ENCODE measurements at places on chromosomes 5 and 9.

DNA sequence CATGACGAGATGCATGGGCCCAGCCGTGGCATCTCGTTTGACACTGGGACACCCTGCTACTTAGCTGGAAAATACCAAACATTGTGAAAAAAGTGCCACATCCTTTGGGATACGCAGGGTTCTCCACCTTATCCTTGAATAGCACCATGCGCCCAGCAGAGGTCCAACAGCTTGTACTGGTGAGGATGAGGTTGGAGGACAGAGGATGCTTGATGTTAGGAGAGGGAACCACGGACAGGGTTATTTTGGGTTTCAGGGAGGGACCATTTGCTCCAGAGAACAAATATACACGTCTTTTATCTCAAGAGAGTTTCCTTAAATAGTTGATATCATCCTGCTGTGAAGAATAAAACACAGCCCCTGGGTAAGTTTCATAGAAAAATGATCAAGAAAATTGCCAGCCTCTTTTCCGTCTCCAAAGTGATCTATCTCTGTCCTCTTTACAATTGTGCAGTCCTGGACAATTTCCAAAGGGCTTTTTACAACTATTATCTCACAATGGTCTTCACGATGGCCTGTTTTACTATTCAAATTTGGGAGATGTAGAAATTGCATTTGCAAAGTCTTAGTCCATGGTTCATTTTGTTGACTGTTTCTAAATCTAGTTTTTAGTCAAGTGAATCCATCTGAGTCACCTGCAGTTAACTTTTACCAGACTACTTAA, 19.9 kb upstream of the FRRS1L start:
- DNase-seq: no peak

- no peak for DNase-seq
Observed at GRCh38 chr9:123761905-123762605, 167.9 kb downstream of the DENND1A start.

DNA sequence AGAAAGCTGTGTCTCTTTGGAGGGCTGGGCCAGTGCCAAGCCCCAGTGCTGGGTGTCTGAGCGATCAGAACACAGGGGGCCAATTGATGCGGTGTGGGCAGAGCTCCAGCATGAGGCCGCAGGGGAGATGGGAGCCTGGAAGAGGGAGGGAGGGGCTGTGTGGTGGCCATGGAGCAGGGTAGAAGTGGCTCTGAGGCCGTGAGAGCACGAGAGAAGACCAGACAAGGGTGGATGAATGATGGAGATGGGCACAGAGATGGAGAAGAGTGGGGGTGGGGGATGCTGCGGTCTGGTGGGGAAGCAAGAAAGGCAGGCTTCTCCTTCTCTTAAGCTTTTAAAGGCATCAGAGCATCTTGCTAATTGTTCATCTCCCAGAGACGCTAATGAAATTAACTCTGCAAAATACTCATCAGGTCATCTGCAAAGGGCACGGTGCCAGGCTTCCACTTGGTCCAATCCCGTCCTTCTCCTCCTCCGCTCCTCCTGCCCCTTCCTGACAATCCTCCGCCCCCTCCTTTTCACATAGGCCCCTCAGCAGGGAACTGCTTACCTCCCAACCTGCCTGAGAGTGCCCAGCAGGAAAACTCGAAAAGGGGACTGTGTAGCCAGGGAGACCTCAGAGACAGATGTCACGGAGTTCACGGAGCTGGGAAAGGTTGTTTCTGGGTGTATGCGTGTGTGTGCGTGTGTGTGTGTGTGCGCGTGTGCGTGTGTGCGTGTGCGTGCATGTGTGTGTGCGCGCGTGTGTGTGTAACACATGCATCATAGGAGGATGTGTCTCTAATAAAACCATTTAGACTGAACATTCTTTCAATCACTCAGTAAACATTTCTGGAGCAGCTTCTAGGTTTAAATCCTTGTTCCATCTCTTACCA, 7.1 kb upstream of the UNC5A start:
- DNase-seq: no peak

DNA sequence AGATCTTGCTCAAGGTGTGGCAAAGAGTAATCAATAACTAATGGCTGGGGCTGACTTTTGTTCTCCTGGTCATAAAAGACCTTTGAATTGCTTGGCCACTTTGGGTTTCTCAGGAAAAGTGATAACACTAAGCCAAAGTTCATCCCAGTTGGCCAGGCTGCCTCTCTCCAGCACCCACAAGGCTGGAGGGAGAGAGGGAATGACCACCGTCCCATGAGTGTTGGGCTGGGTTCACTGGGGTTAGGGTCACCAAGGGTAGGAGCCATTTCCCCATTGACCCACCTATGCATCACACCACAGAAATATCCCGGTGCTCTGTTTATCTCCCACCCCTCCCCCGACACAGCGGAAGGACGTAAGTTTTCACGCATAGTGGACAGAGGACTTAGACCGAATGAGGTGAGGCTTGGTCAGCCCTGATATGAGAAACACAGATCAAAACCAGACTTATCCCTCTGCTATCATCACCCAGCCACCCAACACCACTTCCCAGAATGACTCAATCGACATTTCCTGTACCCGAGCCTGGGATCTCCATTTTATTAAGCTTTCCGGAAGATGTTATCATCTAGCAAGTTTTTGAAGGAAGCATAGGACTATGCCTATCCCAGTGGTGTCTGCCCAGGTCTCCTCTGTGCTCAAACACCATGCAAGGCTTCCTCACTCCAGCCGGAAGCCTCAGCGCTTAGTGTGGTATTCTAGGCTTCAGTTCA, 27.0 kb upstream of the PPARGC1B start:
- DNase-seq: no peak

GRCh38 chr5:177049285-177049684, 26.8 kb downstream of the ZNF346 start:
- DNase-seq: no peak

DNA sequence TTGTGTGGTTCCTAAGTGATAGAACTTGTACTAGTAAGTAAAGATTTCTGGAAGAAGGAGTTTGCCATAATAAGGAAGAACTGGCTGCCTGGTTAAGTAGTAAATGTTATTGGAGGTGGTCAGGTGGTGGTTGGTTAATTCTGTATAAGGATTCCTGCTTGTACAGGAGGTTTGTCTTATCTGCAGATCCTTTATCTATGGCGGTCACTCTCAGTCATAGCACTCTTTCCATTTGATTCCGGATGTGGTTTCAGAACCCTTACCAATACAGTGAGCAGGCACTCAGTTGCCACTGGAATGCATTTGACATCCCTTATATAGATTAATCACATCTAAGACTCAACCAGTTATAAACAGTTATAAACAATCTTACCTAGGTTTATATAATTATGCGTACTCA, 50.3 kb downstream of the RAD50 start:
- DNase-seq: no peak

DNA sequence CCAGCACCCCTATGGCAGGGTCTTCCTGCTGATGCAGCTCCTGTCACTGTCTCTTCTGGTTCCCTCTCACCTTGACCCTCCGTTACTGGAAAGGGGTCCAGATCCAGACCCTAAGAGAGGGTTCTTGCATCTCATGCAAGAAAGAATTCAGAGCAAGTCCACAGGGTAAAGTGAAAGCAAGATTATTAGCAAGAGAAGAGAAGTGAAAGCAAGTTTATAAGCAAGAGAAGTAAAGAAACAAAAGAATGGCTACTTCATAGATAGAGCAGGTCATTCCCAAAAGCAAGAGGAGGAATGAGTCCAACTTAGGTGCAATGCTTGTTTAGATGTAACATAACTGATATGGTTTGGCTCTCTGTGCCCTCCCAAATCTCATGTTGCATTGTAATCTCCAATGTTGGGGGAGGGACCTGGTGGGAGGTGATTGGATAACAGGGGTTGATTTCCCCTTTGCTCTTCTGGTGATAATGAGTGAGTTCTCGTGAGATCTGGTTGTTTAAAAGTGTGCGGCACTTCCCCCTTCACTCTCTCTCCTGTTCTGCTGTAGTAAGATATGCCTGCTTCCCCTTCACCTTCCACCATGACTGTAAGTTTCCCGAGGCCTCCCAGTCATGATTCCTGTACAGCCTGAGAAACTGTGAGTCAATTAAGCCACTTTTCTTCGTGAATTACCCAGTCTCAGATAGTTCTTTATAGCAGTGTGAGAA, 183.3 kb downstream of the MED10 start:
- no peak for DNase-seq

- no peak for DNase-seq
Observed at GRCh38 chr5:64206653-64207052, 41.0 kb downstream of the RNF180 start.

DNA sequence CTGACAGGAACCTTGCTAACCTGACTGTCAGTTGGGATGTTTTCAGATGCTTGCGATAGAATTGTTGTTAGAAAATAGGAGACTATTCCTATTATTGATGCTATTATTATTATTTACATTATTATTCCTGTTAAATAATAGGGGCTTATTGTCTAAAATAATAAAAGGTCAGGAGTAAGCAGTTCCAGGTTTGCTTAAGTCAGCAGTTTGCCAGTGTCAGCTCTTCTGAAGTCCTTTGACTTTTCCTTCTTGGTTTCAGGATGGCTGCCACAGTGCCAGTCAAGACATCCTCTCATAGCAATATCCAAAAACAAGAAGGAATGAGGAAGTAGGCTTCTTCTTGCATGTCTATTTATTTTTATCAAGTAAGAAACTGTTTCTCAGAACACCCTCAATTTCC, 141.7 kb upstream of the MARCHF11 start:
- DNase-seq: no peak

- DNase-seq: no peak
Observed at GRCh38 chr9:112050544-112051475, 124.3 kb downstream of the SUSD1 start.

DNA sequence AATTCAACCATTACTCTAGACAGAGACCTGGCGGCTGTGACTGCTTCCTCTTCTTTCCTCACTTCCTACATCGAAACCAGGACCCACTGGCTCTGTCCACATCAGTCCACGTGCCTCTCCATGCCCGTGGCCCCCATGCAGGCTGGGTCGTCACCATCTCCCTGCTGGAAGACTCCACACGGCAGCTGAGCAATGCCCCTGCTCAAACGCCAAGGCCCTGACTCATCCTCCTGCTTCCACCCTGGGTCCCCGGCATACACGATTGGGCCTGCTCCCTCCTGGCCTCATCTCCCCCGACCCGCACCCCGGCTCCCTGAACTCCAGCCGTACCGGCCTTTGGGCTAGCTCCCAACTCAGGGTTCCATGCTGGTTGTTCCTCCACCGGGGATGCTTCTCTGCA, 67.2 kb upstream of the IER5L start:
- no peak for DNase-seq

DNA sequence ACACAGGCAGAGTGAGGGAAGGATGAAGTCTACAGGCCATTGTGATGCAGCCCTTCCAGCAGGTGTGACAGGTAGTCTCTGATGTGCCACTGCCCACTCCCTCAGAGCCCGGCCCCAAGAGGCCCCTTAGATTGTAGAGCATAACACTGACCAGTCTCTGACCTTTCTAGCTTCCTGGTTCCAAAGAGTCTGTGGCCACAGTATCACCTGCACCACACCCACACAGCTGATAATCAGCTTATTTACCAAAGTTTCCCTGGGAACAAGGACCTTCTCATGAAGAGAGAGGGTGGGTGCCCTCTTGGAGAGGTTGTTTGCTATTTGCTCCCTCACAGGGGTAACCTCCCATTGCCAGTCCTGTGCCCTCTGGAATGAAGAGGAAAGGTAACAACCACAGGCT, 11.0 kb upstream of the ACER2 start:
- no peak for DNase-seq

- DNase-seq: no peak
Observed at GRCh38 chr9:91676046-91676445, 252.4 kb upstream of the NFIL3 start.
